ENCODE measurements at places on chromosomes 7 and 10.

GRCh38 chr7:11754123-11754522 lies 77.9 kb downstream of the THSD7A start:
- no peak for DNase-seq

GRCh38 chr10:79390551-79391229 lies 43.4 kb downstream of the PPIF start:
- DNase-seq = no peak

DNA sequence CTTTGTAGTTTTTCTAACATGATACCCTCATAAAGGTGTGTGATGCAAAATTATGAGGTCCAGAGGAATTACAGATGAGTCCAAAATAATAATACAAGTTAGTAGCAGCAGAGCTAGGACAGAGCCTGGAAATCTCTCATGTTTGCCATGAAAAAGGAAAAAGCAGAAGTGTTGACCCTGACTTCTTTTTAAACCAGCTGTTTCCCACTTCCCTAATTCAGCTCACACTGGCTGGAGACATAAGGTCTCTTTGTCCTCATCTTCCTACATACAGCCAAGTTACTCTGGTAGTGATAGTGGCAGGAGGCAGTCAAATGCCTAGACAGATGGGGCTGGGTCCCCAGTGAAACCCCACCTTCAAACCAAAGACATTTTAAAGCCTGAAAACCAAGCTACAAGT lies 269.2 kb downstream of the C7orf25 start:
- DNase-seq = no peak

DNA sequence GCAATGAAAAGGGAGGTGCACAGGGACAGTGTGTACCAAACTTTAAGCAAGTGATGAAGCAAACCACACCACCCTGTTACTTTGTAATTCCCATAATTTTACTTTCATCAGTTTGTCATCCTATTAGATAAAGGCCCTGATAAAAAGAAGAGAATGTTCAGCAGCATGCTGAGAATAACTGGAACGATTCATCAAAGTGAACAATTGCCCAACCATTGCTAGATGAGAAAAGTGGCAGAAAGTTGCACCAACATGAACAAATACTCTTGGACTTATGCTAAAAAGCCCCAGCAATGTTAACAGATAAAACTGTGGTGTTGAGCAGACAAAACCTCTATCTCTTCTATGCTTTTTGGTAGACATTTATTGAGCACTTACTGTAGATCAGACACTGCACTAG lies 75.5 kb upstream of the PCGF5 start:
- no peak for DNase-seq

DNA sequence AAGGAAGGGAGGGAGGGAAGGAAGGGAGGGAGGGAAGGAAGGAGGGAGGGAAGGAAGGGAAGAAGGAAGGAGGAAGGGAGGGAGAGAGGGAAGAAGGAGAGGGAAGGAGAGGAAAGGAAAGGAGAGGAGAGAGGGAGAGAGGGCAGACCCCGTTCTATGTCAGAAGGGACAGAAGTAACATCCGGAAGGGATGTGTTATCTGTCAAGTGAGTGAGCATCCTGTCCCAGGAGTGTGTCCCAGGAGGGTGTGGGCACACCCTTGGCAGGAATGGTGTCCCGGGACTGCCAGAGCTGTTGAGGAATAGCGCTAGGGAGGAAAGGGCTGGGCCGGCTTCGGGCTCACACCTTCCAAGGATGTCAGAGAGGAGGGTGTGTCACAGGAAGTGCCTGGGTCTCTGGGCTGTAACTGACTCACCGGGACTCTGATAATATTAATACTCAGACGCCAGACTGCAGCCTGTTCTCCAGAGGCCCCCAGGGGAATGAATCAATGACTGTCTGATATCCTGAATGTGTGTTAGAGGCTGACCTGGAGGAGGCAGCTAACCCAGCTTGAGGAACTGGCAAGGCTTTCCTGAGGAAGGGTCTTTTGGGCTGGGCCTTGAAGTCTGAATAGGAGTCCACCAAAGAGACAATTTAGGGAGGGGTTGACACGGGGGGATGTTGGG lies 125.6 kb upstream of the TNRC18 start:
- DNase-seq = no peak

DNA sequence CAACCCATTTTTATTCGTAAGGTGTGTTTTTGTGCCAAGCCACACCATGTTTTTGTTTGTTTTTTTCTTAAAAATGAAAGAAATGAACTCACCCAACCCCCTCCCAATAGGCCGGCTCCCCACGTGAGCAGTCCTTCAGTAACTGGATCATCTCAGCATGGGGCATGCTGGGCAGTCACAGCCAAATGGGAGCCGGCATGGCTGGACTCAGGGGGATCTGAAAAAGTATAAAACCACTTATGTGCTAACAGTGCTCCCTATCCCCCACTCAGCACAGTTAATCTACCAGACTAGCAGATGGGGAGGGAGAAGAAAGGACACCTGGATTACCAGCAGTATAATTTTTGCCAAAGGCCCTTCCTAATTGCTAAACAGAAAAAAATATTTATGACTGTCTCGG lies 39.3 kb downstream of the BAZ1B start:
- DNase-seq = no peak

DNA sequence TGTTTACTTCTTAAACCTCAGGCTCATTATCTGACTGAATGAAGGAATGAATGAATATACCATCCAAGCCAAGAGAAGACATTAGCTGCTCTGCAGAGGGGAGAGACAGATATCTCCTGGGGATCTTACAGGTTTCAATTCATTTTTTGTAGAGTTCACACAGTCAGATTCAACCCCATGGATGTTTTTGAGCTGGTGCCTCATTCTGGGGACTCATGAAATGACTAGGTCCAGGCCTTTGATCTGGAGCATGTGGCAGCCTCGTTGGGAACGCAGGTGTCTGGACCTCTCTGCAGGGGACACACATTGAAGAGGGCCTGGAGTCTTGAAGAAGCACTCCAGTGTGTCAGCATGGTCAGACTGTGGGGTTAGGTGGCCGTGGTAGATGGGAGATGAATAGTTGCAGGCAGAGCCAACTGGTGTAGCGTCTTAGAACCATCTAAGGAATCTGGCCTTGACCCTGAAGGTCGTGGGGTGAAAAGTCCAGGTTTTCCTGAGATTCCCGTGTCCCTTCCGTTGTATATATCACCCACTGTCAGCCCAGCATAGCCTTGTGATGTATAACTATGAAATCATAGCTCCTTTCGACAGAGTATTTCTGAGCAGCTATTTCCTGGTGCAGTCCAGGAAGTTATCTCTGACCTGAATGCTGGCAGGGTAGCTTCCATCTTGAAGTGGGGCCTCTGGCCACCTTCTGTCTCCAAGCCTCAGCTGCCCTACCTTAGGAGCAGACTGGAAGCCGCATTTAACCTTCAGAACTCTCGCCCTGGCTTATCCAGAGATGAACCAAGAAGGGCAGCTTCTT lies 22.3 kb downstream of the BTBD16 start:
- DNase-seq = no peak

DNA sequence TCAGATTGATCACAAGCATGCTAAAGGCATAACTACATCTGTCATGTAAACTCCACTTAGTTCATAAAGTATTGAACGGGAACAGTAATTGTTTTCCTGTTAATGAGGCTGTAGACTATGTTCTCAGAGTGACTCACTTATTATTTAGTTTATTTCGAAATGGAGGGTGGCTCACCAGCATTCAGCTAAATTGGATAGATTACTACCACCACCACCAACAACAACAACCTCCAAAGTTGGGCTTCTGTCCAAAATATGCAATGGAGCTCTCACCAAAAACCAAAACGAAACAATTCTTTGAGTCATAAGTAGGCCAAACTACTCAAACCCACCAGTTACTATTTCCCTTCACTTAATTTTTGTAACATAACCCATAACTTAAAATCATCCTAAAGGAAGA lies 127.9 kb upstream of the NRBF2 start:
- DNase-seq = no peak

DNA sequence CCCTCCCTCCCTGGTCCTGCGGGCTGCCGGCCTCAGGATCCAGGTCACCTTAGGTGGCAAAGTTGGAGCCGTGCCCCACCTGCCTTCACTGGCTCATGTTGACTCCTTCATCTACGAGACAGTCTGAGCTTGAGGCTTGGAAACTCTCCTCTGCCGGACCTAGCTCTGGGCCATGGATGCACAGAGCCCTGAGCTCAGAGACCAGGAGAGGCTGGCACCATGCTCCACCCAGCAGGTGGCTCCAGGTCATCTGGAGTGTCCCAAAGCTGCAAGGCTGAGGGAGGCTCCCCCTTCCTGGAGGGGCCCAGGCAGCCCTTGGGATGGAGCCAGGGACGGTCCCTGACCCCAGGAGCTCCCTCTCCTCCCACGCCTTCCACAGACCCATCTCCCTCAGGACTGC lies 81.3 kb downstream of the PDGFA start:
- no peak for DNase-seq

DNA sequence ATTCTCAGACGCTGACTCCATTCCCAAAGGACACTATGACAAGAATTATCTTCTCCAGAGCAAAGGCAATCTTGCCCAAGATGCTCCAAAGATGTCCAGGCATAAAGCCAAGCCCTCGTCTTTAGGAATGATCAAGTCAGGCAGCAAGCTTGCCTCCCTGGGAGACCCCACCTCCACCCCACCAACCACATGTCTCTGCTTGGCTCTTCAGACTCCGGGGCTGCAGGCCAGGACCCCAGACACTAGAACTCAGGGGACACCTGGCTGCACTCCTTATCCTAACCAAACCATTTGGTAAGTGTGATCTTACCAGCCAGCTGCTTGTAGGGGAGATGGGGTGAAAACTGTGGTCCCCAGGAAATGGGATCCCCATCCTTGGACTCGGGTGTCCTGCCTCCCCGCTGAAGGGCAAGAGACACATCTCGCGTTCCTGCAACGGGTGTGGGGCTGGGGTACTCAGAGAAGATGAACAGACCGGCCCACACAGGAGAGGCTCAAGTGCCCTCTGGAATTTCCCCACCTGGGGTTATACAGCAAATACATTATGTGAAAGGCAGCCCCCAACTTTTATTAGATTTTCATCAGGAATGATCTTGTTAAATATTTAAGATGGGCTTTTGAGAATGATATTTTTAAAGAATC lies 55.7 kb downstream of the INSIG1 start:
- DNase-seq = no peak

DNA sequence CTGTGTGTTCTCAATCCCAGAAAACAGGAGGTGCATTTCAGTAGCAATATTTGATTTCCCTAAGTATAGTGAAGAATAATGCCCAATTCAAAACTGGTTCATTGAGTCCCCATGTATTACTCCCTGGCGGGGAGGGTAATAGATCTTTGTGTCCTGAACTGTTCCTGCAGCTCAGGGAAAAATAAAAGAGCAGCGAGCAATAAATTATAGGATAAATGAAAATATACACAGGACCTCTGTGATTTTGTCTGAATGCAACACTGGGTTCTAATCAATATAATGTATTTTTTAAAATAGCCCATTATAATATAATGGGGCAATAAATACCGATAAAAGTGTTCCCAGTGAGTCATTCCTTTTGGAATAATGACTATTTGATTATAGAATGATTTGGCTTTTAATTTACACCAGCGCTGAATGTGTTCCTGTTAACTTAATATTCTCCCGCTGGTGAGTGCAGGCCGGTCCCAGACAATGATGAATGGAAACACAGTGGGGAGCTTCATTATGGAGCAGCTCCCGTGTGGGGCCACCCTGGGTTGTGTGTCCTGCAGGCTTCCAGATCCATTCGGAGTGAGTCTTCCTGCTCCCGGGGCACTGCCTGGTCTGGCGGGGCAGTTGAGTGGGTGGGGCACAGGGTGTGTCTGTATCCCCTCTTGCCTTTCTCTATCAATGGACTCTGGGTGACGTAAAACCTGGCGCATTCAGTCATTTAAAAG lies 263.1 kb downstream of the ACTR3B start:
- no peak for DNase-seq

DNA sequence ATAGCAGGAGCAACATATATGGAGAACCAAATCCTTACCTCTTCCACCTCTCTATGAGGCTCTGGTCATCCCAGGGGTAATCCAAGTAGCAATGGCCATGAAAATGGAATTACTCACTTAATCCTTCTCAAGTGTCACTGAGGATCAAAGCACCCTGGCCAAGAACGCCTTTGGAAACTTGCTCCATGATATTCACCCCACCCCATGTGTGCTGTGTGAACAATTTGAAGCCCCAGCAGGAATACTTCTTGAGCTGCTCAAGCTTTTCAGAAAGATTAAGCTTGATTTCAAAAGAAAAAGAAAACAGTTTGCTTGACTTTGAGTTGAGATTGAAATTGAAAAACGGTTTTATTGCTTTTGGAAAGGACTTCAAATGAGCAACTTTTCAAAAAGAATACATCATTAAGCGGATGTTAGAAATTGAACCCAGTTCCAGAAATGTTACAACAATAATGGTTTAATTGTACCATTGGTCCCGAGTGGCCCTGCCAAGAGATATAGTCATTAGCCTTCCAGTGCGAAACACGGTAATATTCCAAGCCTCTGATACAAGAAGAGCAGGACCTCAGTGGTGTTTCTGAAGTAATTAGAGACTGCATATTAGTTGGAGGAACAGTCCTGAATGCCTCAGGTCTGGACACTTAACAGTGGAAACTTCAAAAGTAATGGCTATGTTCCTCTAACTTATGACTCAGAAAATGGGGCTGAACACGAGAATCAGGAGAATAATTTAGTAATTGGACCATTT lies 208.1 kb downstream of the NEBL start:
- no peak for DNase-seq

DNA sequence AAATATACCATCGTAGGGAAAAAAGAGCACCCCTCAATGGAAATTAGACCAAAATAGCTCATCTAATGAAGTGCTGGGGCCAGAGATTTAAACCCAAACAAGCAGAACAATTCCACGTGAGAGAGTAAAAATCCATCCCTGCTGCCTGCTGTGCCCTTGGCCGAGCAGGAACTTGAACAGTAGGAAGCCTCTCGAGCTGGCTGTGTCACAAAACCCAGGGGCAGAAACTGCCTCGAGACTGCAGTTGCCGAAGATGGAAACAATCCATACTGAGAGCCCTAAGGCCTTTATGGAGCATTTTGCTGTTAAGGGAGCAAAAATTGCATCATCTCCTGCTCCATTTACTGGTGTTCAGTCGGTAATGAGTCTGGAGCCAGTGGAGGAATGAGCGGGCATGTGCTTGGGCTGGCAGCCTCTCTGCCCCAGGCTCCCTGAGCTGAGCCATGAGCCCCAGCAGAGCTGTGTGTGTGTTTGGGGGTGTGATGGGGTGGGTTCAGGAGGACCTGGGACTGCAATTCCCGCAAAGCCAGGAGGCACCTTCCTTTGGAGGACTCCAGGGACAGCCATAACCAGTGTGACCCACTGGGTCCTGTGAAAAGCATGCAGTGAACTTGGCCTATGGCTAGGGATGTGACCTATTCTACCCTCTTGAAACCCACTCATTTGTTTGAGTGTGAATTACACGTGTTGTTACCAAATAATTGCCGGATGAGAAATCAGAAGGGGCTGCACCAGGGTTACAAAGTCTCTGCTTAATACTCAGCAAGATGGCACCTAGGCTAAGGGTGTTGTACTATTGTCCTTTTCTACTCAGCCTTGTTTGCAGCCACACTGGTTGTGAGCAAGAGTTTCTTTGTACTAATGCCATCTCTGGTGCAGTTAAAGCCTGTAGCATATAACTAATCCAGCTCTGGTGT lies 58.3 kb downstream of the CDHR3 start:
- no peak for DNase-seq

- DNase-seq = no peak
These were observed 3.8 kb upstream of the CRCP start for GRCh38 chr7:66110856-66111255.

GRCh38 chr7:3579638-3580219 lies 278.7 kb downstream of the SDK1 start:
- DNase-seq = no peak
